Cerebellum (tissue), 4 donors: ENCODE measurements at places on chromosomes 7 and 10.

DNA sequence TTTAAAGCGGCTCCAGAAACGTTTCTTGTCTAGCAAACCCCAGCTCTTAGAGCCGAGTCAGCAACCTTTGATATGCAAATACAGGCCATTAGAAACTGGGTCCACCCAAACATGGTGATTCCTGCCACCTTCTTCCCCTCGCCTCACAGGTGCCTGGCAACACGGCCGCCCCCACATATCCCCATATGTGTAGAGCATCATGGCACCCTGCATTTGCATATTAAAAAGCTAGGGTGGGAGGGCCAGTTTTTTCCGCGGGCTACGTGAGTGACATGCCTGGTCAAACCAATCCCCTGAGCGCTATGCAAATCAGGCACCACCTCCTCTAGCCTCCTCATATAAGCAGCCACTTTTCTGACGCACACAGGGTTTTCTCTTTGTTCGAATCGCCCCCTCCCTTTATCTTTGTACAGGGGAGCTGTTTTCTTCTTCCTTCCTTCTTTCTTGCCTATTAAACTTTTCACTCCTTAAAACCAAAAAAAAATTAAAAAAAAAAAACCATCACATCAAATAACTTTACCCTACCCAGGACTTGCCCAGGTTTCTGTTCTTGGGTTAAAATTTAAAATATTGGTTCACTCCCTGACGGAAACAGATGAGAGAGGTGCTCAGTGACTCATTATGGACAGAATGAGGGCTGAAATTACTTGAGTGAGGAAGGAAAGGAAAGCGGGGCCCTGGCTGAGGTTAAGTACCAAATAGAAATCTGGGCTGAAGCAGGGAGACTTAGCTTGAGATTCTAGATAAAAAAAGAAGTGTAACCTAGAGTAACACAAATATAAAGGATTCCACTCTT, 59.8 kb downstream of the COA1 start:
- no peak for DNase-seq

DNA sequence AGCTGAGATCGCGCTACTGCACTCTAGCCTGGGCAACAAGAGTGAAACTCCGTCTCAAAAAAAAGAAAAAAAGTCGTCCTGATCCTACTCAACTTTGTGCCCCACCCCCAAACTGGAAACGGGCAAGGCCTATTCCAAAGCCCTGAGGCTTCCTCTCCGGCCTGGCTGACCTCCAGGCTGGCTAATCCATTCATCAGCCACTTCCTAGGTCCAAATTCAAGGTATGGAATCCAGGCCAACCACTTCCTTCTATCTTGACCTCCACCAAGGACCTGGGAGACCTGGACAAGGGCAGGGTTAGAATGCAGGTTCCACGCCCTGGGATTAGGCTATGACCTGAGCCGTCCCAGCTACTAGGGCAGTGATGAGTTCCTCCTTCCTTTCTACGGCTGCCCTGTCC, 20.4 kb upstream of the EIF4H start:
- no peak for DNase-seq

DNA sequence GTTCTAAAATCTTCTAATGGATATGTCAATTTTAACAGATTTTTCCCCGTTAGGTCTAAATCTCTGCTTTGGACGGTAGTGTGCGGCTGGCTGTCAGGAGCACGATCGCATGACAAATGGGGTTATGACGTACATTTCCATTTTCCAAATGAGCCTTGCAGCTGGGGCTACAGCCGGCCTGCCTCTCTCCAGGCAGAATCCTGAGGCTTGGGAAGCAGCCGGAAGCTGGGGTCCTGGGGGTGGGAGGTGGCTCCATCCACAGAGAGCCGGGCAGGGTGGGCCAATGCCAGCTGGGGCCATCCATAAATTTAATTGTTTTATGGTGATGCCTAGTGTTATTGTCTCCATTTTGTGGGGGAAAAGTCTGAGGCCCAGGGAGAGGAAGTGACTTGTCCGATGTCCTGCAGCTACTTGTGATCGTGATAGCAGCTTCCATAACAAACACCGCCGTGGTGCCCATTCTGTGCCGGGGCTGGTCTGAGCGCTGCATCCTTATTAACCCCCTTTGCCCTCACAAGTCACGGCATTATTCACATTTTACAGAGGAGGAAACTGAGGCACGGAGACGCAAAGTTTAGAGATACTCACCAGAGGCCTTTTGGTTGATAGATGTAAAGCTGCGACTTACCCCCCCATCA, 53.0 kb upstream of the EBF3 start:
- no peak for DNase-seq

DNA sequence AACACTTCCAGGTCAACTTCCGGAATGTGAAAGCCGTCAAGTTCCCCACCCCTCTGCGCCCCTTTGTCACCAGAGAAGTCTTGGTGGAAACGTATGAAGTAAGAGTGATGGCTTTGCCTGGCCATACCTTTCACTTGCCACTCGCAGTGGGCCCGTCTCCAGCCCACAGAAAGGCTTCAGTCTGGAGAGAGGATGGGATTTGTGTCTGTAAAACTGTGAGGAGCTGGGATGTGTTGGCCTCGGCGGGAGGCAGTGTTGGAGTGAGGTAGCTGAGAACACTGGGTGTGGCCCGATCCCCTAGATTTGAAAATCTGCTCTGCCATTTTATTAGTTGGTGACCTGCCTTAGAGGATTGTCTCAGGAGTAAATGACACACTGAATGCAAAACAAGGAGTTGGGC, 6.4 kb downstream of the ADCK2 start:
- no peak for DNase-seq

- peak; percentile 26 for DNase-seq
These were observed 509 bp downstream of the AHR start for GRCh38 chr7:17298840-17299482.

- no peak for DNase-seq
These were observed 585.9 kb upstream of the NRP1 start for GRCh38 chr10:33920351-33920750.

DNA sequence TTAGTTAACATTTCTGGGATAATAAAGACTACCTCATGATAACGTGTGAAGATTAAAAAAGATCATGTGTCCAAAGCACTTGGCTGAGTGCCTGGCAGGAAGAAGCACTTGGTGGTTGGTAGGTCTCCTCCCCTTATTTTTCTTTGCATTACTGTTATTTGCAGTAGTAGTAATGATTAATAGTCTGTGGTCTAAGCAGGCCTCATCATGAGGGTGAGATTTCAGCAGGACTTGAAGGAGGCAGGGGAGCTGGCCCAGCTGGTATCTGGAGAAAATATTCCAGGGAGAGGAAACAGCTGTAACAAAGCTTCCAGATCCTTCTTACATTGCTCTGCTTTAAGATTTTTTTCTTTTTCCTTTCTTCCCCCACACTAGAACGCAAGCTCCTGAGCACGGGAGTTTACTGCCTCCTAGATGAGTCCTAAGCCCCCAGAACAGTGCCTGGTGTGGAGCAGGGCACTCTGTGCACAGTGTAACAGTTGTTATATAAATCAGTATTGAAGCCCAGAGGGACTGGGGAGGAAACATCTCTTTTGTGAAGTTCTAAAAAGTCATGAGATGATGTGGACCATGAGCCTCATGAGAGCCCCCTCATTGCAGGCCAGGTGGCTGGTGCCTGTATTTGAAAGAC, 31.1 kb upstream of the RHEB start:
- DNase-seq, result no peak

DNA sequence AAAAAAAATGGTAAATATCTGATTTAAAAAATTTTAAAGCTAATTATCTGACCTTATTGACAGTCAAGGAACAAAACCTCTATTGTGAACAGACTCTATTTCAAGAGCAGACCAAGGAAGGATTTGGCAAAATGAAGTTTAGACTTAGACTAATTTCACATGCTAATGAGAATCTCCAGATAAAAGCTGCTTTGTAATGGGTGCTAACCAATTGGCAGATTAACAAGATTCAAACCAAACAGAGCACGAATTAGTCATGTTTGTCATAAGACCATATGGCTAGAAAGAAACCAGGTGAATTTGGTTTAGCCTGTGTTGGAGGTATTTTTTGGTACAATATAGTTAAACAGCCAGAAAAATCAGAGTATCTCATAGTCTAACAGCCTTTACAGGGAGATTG, 429.1 kb upstream of the NFE2L3 start:
- peak; percentile 31 for DNase-seq

- DNase-seq, result no peak
These were observed 142.3 kb upstream of the HPS1 start for GRCh38 chr10:98589007-98589406.

- DNase-seq, result no peak
These were observed 97.6 kb downstream of the CCNY start for GRCh38 chr10:35433851-35434426.

GRCh38 chr10:103238506-103239252, 7.0 kb upstream of the RPEL1 start:
- no peak for DNase-seq

- no peak for DNase-seq
These were observed 826.7 kb downstream of the TYW1 start for GRCh38 chr7:67823345-67823744.

DNA sequence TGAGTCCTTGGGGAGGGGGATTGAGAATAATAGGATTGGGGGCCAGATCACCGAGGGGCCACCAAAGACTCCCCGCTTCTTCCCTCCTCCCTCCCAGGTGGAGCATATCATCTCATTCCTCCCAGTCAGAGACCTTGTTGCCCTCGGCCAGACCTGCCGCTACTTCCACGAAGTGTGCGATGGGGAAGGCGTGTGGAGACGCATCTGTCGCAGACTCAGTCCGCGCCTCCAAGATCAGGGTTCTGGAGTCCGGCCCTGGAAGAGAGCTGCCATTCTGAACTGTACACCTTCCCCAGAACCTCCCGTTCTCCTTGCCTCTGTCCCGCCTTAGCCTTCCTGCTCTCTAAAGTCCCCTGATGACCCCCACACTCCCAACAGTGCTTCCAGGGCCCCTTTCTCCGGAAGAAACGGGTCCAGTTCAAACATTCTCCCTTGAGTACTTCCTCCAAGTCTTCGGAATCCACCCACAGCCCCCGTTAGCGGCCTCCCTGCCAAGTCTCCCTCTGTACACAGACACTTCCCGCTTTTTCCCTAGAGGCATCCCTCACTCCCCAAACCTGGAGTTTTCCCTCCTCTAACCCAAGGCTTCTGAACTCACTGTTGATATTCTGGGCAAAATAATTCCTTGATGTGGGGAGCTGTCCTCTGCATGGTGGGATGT, 4.1 kb downstream of the FBXO24 start:
- no peak for DNase-seq
